ENCODE measurements at places on chromosomes 16 and 17. TPM values are rescaled to one million over a fixed set of nuclear protein-coding genes. Genes with fewer than 3 reads are reported as not detected.
A peak's percentile ranks its signal among the peaks of the same experiment; 100 is the strongest.

ZNF205 gene
- total RNA-seq: 16.4 TPM

DNA sequence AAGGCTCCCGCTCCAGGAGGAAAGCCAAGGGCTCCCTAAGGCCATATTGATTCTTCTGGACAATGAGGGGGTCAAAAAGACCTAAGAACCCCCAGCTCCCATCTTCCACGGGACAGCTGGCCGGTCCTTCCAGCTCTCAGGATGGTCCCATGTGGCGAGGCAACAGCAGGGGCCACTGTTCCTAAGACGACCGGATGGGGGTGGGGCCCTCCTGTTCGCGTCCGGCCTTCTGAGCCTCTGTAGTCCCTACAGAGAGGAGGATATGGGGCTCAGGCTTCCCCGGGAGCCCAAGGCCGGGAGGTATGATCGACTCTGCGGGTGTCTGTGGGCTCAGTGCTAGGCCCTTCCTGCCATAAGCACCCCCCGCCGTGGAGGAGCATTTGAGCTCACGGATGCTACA is 6.0 kb upstream of the DCXR start:
- H3K27ac ChIP-seq: no peak overlapping the region
- peak; percentile 35 for DNase-seq
- no peaks in the 10 kb centered on the region for H3K36me3 ChIP-seq
- no peaks in the 10 kb centered on the region for H3K27me3 ChIP-seq

DNA sequence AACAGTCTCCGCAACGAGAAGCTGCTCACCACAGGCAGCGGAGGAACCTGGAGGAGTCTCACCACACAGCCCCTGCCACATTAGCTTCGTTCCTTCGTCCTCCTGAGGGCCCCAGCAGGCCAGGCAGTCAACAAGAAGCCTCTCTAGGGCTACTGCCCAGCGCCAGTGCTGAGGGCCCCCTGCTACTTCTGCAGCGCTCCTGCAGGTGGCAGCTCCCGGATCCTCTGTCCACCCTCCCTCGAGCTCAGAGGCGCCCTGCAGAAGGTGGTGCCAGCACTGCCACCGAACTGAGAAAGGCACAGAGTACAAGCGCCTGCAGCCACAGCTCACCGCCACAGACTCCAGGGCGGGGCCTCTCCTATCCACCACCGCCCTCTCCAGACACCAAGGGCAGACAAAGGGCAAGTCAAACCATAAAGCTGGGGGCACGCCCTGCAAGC is 27.3 kb downstream of the KDM8 start:
- H3K27me3 ChIP-seq: no peaks in the 10 kb centered on the region
- DNase-seq: no peak
- H3K27ac ChIP-seq: no peak overlapping the region
- peaks cover 26% of the 10 kb centered on the region for H3K4me1 ChIP-seq

SLFN14 gene
- not detected for total RNA-seq

SDK2 gene
- total RNA-seq: 1.7 TPM
